ENCODE measurements at places on chromosomes 7 and 10.

- DNase-seq: no peak
Observed at GRCh38 chr10:78927257-78927995, 141.3 kb upstream of the ZMIZ1 start.

GRCh38 chr7:2710901-2711551, 23.0 kb downstream of the AMZ1 start:
- DNase-seq: no peak

DNA sequence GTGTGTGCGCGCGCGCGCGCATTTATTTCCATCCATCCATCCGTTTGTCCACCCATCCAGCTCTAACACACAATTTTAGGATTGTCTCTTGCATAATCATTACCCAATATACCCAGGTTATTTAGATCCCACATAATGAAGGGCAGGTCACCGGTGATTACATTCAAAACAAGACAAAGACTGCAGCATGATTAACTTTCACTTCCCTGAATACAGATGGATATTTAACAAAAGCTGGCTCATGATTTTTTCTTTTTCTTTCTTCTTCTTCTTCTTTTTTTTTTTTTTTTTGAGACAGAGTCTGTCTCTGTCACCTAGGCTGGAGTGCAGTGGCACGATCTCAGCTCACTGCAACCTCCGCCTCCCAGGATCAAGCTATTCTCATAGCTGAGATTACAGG, 86.2 kb downstream of the SH3PXD2A start:
- no peak for DNase-seq

DNA sequence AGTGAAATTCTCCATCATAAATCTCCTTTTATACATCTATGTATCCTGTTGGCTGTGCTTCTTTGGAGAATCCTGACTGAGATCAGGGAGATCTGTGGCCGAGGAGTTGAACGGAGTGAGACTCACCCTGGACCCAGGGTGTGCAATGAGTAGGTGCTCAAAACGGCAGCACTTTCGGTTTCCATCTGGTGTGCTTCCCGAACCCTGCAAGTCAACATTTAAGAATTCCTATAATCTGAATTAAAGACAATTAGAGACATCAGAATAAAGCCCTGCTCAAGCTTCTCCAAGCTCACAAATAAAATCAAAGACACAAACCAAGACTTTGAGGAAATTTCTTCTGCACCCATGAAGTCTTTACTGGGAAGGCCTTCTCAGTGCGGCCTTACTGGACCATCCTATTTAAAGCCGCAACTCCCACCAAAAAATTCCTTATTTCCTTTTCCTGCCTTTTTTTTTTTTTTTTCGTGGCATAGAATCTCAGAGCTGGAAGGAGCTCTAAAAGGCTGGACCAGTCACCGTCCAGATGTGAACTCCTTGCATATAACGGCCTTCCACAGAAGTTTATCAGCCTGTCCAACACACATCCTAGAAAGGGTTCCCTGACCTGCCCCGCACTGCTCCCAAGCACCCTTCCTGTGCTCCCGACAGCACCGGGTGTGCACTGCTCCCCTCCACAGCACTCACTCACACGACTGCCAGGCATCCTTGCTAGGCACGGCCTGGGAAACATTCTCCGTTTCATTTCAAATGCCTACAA, 29.7 kb downstream of the GNA12 start:
- DNase-seq: no peak

GRCh38 chr10:50469778-50470193, 154.0 kb downstream of the SGMS1 start:
- no peak for DNase-seq
